HCT116 (cell line): ENCODE measurements at places on chromosomes 1 and 21. TPM values are rescaled to one million over a fixed set of nuclear protein-coding genes. Genes with fewer than 3 reads are reported as not detected.

Gene DMRTA2
- not detected for total RNA-seq

Gene KAZN
- 13.4 TPM for total RNA-seq

GRCh38 chr1:228927946-228928898 is 192.9 kb downstream of the RHOU start:
- no peaks in the 10 kb centered on the region for H3K36me3 ChIP-seq
- no peak for DNase-seq
- no peak overlapping the region for H3K27ac ChIP-seq
- H3K27me3 ChIP-seq, result no peaks in the 10 kb centered on the region
- H3K4me3 ChIP-seq, result no peak overlapping the region
- no peaks in the 10 kb centered on the region for H3K4me1 ChIP-seq

GRCh38 chr1:239816081-239816782 is 275.5 kb upstream of the FMN2 start:
- no peak for DNase-seq
- no peaks in the 10 kb centered on the region for H3K4me1 ChIP-seq
- no peak overlapping the region for H3K4me3 ChIP-seq
- H3K27ac ChIP-seq, result no peak overlapping the region
- H3K36me3 ChIP-seq, result no peaks in the 10 kb centered on the region

DNA sequence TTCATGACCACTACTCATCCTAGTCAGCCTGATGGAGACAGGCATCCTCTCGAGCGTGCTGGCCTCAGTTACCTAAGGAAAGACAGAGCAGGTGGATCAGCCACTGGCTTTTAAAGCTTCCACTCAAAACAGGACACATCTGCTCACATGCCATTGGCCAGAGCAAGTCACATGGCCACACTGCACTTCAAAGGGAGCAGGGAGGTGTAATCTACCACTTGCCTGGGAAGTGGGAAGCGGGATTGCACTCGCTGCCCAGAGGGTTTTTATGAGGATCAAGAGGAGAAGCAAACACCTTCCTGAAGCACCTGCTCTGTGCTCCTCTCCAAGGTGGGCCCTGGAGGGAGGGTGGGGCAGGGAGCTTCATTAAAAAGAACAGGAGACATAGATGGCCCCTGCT is 108.0 kb downstream of the TAS1R2 start:
- H3K4me3 ChIP-seq, result no peak overlapping the region
- DNase-seq, result no peak
- H3K36me3 ChIP-seq, result no peaks in the 10 kb centered on the region
- H3K27ac ChIP-seq, result no peak overlapping the region

- 0 out of 2 replicates have a peak, but pooled peaks cover 7% of the 10 kb centered on the region for H3K36me3 ChIP-seq
- no peak overlapping the region for H3K27ac ChIP-seq
- no peak for DNase-seq
- no peak overlapping the region for H3K4me3 ChIP-seq
These were observed 53.3 kb downstream of the MRPS6 start for GRCh38 chr21:34126691-34127090.

- DNase-seq, result no peak
- H3K4me1 ChIP-seq, result no peaks in the 10 kb centered on the region
- no peak overlapping the region for H3K27ac ChIP-seq
- no peak overlapping the region for H3K4me3 ChIP-seq
- no peaks in the 10 kb centered on the region for H3K36me3 ChIP-seq
These were observed 57.8 kb downstream of the ARHGEF11 start for GRCh38 chr1:156987715-156988114.
